ENCODE measurements at places on chromosomes 13 and 19.

GRCh38 chr13:90732049-90732448 lies 615.4 kb upstream of the MIR17HG start:
- DNase-seq: no peak

DNA sequence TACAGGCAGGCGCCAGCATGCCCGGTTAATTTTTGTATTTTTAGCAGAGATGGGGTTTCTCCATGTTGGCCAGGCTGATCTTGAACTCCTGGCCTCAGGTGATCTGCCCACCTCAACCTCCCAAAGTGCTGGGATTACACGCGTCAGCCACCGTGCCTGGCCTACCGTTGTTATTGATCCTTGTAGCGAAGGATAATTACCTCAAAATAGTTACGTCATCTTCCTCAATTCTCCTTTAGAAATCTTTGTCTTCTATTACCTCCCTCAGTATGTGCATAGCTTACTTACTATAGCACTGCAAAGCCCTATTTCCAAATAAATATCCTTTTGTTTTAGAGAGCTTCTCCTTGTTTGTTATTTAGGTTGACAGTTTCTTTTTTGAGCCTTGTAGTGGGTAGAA lies 9.4 kb upstream of the TLE6 start:
- no peak for DNase-seq

DNA sequence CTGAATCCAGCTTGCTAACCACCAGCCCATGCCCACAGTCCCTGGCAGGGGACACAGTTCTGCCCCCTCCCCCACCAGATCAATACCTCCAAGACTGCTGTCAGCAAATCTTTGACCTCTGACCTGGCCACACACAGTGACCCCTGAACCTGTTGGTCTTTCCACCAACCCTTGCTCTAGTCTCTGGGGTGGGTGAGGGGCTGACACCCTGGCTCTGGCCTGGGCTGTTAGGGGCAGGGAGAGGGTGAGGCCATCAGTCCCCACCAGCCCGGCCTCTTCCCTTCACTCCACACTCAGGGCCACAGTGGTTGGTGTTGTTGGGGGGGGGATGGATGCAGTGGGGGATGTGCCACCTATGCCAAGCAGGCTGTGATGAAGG lies 21.8 kb upstream of the SLC7A10 start:
- no peak for DNase-seq

DNA sequence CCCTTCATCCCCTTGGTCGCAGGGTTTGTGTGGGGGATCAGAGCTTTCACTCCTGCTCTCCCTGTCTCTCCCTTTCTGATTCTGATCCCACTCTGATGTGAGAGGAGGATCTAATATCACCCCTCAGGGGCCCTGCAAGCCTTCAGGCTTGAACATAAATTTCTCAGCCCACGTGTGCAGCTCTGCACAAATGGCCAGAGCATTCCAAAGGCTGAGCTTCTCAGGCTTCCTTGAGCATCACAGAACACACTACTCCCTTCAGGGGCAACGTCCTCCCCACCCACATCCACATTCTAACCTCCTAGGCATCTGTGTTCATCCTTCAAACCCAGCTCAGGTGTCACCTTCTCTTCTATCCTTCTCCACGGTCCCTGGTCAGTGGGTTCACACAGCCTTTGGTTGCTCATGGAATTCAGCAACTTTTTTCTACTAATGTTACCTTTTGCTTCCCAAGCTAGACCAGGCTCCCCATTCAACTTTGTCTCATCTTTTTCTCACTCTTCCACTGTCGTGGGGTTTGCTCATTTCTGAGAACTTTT lies 24.4 kb upstream of the DOCK9 start:
- DNase-seq: no peak

GRCh38 chr13:24678151-24678550 lies 2.1 kb upstream of the ATP12A start:
- no peak for DNase-seq

DNA sequence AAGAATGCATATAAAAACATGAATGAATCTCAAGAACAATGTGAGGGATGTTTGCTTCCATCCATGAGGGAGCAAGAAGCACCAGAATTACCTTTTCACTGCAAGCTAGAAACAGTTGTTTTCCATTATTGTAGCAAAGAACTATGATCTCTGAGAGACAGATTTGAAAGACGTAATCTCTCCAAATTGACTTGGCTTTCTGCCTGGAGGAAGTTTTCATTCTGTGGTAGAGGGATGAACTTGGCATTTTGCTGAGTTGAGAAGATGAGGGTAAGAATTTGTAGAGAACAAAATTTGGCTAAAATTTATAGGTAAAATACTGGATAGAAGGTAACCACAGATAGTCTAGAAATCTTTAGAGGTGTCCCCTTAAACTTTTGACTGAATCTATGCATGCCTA lies 496.8 kb downstream of the TDRD3 start:
- DNase-seq: no peak

DNA sequence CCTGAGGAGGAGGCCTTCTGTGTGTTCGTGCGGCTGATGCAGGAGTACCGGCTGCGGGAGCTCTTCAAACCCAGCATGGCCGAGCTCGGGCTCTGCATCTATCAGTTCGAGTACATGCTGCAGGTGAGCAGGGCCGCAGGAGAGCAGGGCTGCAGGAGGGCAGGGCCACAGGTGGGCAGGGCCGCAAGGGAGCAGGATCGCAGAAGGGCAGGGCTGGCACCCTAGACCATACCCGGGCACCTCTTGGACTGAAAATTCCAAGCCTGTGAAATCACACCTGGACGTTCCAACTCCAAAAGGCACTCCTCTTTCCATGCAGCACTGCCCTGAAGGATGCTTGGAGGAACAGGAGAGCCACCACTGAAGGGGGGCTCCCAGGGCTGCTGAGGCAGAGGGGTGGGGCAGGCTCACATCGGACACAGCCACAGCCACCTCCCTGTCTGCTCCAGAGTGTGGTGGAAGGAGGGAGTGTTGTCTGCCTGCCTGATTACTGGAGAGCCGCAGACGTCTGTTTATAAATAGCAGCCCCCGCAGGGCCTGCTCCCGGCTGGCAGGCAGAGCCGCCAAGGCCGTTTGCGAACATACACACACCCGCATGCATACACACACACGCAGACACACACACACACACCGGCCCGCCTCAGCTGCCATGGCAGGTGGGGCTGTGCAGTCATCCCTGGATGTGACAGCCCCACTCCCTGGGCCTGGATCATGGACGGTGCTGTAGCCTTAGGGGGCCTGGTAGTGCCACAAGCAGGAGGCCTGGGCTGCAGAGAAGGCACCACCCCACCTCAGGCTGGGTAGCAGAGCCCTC lies 20.2 kb downstream of the EVI5L start:
- no peak for DNase-seq

- no peak for DNase-seq
These were observed 53.0 kb downstream of the LRCH1 start for GRCh38 chr13:46605825-46606554.

- no peak for DNase-seq
These were observed 98.4 kb downstream of the STK24 start for GRCh38 chr13:98478189-98479129.

DNA sequence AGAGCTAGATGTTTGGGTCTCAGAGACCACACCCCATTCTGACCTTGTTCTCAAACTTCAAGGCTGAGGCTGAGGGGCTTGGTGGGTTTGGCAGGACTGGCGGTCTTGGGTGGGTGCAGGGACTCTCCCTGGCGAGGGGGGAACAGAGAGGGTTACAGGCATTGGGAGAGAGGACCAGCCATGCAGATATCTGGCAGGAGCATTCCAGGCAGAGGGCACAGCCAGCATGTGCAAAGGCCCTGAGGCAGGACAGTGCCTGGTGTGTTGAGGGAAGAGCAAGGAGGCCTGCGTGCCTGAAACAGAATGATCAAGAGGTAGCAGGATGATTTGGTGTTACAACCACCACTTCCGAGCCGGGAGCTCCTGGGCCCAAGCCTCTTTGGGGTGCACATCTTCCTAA lies 27.4 kb downstream of the NFILZ start:
- no peak for DNase-seq

GRCh38 chr19:46000491-46001246 lies 5.4 kb downstream of the CCDC61 start:
- peak; percentile 30 for DNase-seq

GRCh38 chr19:49927526-49928264 lies 1.3 kb upstream of the ATF5 start:
- no peak for DNase-seq

- no peak for DNase-seq
These were observed 16.3 kb downstream of the CHERP start for GRCh38 chr19:16525751-16526481.

GRCh38 chr19:6580313-6580712 lies 10.6 kb downstream of the CD70 start:
- peak; percentile 45 for DNase-seq

GRCh38 chr19:13294812-13295567 lies 144.8 kb downstream of the IER2 start:
- no peak for DNase-seq

DNA sequence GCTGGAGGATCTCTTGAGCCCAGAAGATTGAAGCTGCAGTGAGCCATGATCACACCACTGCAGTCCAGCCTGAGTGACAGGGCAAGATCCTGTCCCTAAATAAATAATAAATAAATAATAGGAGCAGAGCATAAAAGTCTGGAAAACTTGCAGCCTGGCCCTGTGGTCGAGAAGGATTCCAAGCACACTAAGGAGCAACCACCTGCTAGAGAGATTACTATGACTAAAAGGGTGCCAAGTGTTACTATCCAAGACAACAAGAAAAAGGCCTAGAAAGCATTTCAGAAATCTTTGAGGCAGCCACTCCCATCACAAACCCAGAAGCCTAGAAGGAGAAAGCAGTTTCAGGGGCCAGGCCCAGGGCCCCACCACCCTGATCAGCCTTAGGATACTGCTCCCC lies 46.1 kb downstream of the LHFPL6 start:
- DNase-seq: no peak

DNA sequence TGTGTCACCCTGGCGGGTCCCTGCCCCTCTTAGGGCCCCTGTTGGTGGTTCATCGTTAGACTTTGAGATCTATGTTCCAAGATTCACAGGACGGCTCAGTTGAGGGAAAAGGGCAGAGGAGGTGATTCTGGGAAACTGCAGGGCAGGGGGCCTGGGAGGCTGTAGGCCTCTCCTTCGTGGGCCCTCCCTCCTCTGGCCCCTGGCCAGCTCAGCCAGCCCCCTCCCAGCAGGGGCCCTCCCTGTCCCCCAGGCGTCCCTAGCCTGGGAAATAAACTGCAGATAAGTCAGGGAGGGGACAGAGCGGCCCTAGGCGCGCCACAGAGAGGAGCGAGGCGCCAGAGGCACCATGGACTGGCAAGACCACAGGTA lies 6.5 kb downstream of the HIF3A start:
- DNase-seq: no peak

DNA sequence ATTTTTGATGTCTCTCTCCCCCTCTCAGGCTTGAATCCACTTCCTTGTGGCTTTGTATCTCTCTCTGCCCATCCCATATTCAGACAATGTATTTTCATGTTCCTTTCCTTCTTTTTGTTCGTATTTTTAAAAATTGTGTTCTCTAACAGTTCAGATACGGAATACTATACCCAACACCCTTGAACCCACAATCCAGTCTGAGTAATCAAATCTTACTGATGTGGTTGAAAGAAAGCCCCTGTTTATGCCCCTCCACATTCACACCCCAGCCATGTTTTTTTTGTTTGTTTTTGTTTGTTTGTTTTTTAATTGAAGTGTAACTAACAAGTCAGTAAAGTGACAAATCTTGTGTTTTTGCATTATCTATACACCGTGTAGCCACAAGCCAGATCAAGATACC lies 1.4 kb downstream of the SPIB start:
- DNase-seq: no peak

- DNase-seq: peak; percentile 71
These were observed 128.7 kb downstream of the UQCRFS1 start for GRCh38 chr19:29084266-29084665.

DNA sequence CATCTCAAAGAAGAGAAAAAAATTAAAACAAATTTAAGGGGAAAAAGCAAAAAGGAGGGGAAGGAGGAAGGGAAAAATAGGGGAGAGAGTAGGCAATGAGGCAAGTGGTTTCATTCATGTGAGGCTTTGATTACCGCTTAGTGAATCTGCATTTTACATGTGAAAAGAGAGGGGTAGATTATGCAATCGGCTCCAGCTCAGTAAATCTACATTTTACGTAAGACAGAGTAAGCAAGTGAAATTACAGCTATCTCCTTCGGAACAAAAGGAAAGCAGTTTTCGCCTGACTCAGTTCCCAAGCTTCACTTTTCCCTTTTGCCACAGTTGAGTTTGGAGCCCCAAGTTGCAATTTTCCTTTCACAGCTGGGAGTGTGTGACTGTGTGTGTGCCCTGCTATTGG lies 16.0 kb upstream of the OLFM2 start:
- no peak for DNase-seq

DNA sequence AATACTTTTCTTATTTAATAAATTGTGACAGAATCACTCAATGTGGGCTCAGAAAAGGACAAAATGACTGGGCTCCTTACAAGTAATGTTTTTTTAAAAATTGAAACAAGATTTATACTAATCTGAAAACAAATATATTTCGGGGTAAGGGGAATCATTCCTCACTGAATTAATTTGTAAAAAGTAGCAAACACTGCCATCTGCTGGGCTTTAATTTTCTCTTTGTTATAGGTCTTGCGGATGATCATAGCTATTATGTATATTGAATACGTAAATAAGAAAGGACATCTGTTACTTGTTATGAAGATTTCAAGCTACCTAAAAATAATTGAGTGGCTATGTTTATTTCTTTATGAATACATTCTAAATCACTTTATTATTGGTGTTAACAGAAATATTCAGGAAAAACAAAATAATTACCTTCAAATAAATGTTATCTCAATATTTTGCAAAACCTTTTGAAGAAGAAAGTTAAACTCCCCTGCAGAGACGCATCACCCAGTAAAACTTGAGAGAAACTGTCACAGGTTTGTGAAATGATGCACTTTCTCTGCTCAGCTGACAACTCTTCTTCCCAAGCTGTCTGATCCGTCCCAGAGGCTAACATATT lies 17.8 kb upstream of the ENOX1 start:
- peak; percentile 52 for DNase-seq

DNA sequence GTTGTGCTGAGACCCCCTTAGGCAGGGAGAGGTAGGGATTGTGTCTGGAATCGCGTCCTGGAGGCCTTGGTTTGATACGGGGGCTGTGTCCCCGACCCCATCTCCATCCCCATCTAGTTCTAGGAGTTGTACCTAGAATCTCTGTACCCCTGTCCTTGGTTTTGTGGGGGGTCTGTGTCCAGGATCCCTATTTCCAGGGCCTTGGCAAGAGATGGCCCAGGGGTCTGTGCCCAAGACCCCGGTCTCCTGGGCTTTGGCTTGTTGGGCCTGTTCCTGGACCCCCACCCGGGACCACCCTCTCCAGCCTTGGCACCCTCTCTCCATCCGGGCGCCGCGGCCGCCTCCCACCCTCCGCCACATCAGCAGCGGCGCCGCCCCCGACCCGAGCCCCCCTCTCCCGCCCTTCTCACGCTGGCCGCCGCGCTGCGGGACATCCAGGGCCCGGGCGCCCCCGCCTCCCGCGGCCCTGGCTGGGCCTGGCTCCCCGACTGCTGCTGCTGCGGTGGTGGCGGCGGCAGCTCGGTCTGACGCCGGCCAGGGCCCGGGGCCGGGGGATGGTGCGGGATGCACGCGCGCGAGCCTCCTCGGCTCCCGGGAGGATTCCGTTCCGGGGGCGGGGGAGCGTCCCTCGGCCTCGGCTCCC lies at the start of gene NUMBL:
TSS of gene NUMBL (minus strand) at position 602 of the 643 bp plus-strand sequence. CDS start at position 434, 168 bp downstream.
- peak; percentile 98 for DNase-seq

Data from GM03348 (cell line).